ENCODE measurements at places on chromosomes 3 and 15.

- no peak for DNase-seq
Observed at GRCh38 chr3:14148041-14148985, 23.5 kb downstream of the TMEM43 start.

DNA sequence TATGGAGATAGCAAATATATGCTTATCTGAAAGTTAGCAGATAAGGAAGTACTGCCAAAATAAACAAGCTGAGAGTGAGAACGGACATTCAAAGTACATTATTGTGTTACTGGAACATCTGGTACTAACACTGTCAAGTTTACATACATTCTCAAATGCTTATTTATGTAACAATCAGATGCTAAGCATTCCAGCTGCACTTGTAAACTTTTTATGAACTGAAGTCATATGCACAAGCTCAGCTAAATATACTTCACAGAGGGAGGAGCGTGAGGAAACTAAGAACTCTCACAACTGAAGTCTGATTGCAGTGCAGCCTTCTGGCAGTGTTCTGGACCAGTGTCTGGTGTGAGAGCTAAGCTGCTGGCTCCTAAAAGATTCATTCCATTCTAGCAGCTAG lies 223.7 kb upstream of the NANOGP8 start:
- no peak for DNase-seq

GRCh38 chr15:94098921-94099573 lies 132.3 kb upstream of the MCTP2 start:
- DNase-seq: no peak

DNA sequence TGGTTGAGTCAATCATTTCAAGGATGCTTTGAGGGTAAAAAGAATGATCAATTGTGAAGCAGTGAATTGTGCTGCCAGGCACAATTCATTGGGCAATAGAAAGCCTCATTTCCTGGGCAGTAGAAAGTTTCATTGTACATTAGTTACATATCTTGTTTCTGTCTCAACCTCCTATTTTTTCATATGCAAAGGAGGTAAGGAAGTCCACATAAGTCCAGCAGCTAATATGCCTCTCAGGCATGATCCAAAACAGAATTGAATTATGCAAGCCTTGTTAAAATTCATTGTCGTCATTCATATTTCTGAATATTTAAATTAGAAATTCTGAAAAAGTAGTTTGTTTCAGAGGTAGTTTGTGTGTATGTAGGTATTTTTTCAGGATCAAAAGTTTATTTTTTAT lies 65.8 kb downstream of the TFRC start:
- no peak for DNase-seq

DNA sequence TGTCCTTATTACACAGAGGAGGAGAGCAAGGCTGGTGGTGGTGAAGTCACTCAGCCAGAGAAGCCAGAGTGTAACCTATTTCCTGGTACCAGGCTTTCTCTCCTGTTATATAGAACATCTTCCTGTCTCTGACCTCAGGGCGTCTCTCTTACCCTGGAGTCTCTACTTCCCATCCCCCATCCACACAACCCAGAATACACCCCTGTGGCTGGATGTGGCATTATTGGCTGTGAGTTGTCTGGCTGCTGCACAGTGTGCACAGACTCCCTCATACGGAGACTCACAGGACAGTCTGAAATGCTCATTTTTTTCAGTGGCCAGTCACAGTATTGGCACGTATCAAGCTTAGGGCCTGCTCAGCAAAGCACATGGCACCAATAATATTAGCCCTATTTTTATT lies 8.6 kb downstream of the PODXL2 start:
- DNase-seq: no peak

DNA sequence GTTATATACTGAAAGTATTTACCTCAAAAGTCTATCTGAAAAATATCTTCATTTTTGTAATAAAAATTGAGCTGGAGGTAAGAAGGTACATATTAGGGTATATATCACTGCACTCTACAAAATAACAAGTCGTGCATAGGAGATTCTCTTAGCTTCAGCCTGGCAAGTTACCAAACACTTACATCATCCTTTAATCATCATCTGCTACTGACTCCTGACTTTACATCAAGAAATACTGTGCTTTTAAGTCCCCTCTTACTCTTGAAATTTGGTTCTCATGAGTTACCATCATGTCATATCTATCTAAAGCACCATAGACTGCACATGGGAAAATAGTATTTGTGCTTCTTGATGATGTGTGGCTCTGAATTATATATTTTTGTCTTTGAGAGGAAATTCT lies 50.8 kb downstream of the LYSMD4 start:
- DNase-seq: no peak

DNA sequence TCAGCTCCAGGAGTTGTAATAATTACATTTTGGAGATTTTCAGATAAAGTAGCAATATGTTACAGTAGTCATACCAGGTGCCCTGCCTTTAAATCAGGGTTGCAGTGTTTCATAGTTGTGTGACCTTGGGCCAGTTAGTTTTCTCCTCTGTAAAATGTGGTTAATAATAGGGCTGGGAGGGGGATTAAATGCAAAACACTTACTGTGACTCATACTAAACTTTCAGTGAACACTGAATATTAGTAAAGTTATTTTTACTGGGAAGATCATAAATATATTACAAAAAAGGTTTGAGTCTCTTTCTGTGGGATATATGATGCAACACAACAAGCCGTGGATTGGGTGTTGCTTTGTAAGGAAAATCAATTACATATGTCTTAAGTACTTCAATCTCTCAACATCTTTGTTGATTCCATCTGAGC lies 1.1 kb upstream of the EBLN2 start:
- DNase-seq: no peak

DNA sequence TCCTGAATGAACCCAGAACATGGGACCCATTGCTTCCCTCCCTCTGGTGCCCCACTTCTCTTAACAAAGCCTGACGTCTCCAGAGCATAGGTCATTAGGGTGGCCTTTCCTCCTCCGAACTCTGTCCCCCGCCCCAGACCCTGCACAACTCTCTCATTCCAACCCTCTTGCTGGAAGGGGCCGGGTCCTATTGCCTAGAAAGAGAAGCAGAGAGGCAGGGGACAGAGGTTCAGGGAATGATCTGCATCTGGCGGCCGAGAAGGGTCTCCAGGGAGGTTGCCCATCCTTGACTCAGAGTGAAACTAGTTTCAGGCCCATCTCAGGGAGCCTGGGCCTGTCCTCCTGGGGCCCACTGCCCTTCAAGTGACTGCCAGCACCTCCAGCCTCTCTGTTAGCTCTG lies 79.0 kb downstream of the LINGO1 start:
- DNase-seq: no peak

GRCh38 chr3:85432081-85432480 lies 473.3 kb downstream of the CADM2 start:
- no peak for DNase-seq

GRCh38 chr15:50876989-50877360 lies 31.5 kb upstream of the AP4E1 start:
- peak; percentile 61 for DNase-seq

DNA sequence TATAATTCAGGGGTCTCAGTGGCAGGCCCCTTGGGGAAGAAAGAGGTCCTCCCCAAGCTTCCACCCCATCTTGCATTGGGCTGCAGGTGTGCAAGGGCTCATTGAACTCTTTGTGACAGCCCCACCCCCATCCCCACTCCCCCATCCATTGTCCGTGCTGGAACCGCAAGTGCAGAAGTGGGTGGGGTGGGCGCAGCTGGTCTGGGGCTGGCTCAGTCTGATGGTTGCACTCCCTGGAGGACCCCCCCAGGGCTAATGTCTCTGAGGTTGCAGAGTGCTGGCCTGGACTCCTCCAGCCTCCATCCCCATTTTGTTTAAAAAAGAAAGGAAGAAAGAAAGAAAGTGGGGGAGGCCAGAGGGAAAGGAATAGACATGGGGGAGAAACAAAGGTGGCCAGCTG lies 42.3 kb upstream of the ARL8B start:
- no peak for DNase-seq

- no peak for DNase-seq
Observed at GRCh38 chr3:135559802-135560201, 405.7 kb upstream of the PPP2R3A start.

- DNase-seq: no peak
Observed at GRCh38 chr3:159813822-159814531, 174.7 kb upstream of the IL12A start.

- DNase-seq: no peak
Observed at GRCh38 chr15:61777689-61778088, 282.6 kb downstream of the VPS13C start.

GRCh38 chr3:101913168-101913567 lies 63.9 kb downstream of the NFKBIZ start:
- no peak for DNase-seq

DNA sequence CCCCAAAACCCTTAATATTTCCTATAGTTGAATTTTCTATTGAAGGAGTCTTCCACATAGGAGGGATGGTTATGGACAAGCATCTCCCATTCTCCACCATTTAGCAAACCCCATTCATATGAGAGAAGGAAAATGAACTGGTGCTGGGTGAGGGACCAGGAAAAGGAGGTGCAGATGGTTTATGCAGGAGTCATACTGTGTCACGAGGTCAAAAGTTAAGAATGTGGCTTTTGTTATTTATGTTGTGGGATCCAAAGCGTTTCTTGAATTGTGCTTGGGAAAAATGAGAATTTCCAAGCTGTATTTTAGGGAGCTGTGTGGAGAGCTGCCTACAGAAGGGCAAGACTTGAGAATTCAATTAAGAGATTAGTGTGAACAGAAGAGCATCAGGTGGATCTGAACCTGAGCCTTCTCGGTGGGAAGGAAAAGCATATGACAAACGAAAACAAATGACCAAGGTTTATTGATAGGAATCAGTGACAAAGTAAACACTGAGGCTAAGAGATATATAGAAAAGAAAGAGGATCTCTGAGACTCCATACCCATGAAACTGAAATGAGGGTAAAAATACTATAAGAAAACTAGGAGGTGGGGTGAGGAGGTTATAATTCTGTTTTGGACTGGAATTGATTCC lies 473.3 kb upstream of the NR2F2 start:
- DNase-seq: no peak

DNA sequence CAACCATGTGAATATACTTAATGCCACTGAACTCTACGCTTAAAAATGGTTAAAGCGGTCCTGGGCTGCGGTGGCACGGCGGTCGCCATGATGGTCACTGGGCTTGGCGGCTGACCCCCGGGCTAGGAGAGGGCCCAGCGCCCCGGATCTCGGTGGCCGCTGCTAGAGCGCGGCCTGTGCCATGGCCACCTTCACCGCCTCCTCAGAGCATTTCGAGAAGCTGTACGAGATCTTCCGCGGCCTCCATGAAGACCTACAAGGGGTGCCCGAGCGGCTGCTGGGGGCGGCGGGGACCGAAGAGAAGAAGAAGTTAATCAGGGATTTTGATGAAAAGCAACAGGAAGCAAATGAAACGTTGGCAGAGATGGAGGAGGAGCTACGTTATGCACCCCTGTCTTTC lies 35.6 kb upstream of the TBC1D23 start:
- no peak for DNase-seq

DNA sequence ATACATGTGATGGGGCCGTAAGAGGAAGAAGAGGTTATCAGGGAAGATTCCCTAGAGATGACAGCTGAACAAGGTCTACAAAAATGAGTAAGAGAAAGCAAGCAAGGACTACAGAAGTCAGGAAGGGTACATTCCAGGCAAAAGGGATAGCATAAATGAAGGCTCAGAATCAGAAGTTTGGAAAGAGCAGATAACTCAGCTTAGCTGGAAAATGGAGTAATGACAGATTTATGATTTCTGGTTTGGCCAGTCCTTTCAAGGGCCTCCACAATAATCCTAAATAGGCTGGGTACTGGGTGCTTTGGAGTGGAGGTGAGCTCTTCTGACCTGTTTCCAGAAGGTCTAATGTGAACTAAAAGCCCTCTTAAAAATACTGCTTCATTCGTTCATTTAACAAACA lies 110.7 kb downstream of the MYO5A start:
- no peak for DNase-seq

GRCh38 chr3:163671201-163671600 lies 1407.1 kb downstream of the SI start:
- no peak for DNase-seq

- DNase-seq: no peak
Observed at GRCh38 chr15:39273717-39274411, 307.0 kb upstream of the THBS1 start.

DNA sequence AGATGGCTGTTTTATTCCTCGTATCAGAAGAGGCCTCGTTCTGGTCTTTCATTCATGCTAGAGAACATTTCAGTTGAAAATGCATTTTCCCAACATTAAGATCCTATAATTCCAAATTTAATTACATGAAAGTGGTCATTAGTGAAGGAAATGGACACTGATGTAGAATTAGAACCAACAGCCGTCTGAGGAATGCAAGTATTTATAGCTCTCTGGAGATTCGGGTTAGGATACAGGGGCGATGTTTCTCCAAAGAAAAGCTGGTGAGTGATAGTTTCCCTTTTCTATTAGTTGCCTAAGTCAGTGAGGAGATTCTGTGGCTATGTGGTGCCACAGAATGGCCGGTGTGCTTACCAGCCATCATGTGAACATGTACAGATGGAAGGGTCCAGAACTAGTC lies 109.0 kb upstream of the IL12A start:
- DNase-seq: no peak

DNA sequence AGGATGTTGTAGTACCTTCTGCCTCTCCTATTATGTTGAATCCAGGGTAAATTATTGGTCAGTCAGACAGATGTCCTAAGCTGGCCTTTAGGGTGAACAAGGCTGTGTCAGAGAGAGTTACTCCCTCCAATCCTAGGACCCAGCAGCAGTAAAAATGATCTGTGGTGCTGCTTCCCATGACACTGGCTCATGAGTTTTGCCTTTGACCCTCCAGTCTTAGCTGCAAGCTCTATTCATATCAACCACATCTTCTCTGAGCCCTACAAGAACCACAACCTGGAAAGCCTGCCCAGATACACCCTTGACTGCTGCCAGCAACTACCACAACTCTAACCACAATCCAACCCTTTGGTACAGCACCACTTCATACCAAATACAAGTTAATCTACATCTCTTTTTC lies 27.2 kb upstream of the PHLDB2 start:
- no peak for DNase-seq

GRCh38 chr3:26365706-26366105 lies 256.9 kb upstream of the LRRC3B start:
- no peak for DNase-seq

- no peak for DNase-seq
Observed at GRCh38 chr3:140186421-140186920, 251.5 kb downstream of the CLSTN2 start.

GRCh38 chr3:78917536-78917935 lies 850.3 kb downstream of the ROBO1 start:
- no peak for DNase-seq

GRCh38 chr15:101296418-101297405 lies 1.7 kb upstream of the SNRPA1 start:
- DNase-seq: no peak

GRCh38 chr15:41416128-41416741 lies 660 bp upstream of the RTF1 start:
- DNase-seq: no peak

GRCh38 chr3:43770426-43771103 lies 79.8 kb downstream of the ABHD5 start:
- DNase-seq: no peak

GRCh38 chr3:47635536-47635935 lies 56.9 kb upstream of the CSPG5 start:
- no peak for DNase-seq

Measured in occipital lobe (tissue), 3 donors.